ENCODE measurements at places on chromosomes 2 and 18.
A peak's percentile ranks its signal among the peaks of the same experiment; 100 is the strongest.

DNA sequence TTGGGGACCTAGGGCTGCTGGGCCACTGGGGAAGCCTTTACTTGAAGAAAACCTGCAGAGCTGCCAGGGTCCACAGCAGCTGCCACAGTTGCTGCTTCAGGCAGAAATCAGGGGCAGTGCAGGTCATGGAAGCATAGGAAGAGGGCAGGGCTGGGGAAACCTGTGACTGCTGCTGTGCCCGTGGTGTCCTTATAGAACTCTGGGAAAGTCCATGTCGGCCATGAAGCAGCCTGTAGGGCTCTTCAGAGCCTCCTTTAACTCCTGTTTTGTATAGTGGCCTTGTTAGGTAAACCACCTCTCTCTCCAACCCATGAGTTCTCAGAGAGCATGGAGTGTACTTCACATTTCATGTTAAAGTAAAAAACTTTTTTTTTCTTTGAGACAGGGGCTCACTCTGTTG, 62.1 kb downstream of the SMAD4 start:
- DNase-seq: no peak

DNA sequence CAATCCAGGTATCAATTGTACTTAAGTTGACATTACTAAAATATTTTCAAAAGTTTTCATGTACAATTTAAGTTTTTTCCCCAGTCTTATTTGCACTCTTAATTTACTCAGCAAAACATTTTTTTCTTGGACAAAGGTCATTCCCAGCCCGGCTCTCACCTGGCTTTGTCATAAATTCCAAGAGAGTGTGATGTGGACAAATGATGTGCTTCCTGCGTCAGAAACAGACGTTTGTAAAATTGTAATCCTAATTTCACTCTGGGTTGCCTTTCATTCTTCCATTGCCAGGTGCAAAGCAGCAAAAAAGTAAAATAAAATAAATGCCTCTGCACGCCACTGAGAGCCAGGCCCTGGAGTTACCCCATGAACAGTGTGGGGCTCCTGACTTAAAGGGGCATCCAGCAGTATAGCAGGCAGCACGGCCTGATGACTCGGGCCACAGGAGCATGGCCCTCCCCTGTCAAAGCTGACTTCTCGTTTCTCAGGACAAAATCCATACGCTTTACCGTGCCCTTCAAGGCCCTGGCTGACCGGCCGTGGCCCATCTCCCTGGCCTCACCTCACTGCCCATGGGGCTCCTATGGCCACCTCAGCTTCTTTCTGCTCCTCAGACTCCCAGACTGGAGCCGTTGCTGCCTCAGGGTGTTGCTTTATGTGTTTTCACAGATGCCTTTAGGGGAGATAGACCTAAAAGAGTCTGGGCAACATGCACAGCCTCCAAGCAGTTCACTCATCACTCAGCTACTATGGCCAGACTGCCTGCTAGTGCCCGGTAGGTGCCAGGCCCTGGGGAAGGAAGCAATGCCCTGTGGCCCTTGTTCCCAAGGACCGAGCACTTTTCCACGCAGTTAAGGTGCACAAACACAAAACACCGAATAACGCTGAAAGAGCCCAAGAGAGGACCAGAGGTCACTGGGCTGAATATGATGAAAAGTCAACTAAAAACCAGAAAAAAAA, 7.6 kb upstream of the TMEM185B start:
- no peak for DNase-seq

- DNase-seq: no peak
Observed at GRCh38 chr18:26421931-26422330, 126.4 kb downstream of the KCTD1 start.

DNA sequence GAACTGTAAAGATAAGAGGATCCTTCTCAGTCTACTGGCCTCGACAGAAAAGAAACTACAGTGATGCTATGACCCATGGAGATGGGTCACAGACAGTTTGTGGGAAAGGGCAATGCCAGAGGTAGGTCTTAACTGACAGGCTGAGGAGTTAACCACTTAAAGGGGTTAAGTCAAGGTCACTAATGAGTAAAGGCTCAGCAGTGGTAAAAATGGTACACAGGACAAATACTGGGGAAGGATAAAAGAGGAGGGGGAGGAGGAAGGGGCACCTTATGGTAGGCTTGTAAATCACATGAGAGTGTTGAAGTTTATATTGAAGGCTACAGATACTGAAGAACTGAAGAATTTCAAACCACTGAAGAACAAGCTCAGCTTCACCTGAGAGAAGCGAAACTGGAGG, 9.9 kb downstream of the IER3IP1 start:
- no peak for DNase-seq

- DNase-seq: peak; percentile 39
Observed at GRCh38 chr2:11582862-11583752, 49.3 kb downstream of the GREB1 start.

GRCh38 chr2:86513948-86514660, 49.1 kb downstream of the CHMP3 start:
- no peak for DNase-seq

DNA sequence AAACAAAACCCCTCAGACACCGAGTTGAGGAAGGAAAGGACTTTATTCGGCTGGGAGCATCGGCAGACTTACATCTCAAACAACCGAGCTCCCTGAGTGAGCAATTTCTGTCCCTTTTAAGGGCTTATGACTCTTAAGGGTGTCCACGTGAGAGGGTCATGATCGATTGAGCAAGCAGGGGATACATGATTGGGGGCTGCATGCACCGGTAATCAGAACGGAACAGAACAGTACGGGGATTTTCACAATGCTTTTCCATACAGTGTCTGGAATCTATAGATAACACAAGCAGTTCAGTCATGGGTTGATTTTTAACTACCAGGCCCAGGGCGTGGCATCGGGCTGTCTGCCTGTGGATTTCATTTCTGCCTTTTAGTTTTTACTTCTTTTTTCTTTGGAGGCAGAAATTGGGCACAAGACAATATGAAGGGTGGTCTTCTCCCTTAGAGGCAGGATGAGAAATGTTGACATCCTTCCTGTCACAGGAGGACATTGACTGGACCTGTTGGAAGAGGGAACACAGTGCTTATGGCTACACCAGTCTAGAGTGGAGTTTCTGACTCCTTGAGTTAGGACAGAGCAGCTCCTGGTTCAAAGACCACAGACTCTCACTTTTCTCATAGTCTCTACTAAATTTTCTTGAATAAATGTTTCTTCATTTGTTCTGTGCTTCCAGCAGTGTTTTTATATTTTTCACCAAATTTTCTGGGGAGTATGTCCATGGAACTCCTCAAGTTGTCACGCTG, 35.8 kb downstream of the SPOPL start:
- DNase-seq: no peak

DNA sequence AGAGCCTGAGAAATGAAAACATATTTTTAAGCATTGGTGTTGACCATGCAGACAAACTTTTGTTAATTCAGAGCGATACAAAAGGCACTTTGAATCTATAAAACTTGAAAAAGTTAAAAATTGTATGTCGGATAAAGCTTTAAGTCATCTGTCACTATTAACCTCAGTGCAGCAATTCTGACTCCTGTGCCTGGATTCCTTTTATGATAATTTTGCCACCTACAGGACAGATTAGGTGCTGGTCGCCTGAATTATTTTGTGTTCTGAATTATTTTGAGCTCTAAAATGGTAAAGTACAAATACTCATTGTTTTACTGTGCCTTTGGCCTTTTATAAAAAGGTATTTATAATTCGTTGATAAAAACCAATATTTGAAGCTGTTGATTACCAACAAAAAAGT, 19.4 kb upstream of the RNF138 start:
- no peak for DNase-seq

DNA sequence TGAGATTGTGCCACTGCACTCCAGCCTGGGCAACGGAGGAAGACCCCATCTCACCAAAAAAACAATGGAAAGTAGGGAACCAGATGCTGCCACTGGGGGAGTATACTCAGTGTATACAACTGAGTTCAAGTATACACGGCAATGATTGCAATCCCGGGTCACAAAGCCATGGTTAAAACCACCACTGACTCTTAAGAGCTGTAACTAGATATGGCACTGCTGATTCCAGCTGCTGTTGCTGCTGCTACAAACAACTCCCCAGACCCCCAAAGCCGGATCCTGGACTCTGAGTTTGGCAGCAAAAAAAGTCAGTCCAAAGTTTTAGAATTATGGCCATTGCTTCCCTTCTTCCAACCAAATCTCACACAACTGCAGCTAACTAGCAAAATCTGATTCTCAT, 43.7 kb upstream of the COX7A2L start:
- no peak for DNase-seq

GRCh38 chr2:155663265-155663664, 669.3 kb downstream of the NR4A2 start:
- no peak for DNase-seq

DNA sequence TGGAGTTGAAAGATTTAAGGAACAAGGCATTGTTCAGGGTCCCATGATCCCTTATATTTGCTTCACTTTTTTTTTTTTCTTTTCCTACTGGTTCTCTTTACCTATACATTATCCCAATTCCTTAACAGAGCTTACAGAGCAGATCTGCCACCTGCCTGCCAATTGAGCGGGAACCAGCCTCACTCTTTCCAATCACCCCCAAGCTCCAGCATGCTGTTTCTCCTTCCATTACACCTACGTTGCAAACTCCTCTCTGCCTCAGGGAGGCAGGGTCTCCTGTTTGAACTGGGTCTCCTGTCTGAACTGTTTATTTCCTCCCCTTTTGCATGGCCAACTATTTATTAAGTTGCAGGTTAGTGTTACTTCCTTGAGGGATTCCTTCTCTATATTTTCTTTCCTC, 77.2 kb upstream of the SLC38A11 start:
- DNase-seq: no peak

GRCh38 chr2:62313449-62314227, 117.7 kb downstream of the B3GNT2 start:
- DNase-seq: no peak

DNA sequence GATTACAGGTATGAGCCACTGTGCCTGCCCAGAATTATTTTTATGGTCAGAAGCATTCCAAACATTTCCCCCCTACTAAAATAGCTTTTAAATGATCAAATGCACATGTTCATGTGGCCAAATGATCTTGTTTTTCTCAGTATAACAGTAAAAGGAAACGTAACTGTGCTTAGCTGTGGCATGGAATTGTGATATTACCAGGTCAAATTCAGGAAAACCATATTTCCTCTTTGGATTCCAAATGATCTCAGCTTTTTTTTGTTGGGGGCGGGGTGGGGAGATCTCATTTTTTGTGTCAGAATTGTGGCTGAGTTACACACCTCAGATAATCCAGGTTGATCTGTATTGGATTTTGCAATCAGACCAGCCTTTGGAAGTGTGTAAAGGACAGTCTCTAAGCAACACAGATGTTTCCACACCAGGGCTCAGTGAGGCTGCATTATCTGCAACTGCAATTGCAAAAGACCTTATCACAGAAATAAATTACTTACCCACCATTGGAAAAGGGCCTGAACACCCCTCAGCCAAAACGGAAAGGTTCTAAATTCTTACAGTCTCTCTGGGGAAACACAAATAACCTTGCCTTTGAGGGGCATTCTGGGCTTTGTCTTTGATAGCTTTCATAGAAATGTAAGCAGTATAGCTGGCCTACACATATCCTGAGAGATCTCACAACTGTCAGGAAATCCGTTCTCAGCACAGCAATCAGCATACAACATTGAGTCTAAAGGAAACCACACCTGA, 8.4 kb downstream of the CASP10 start:
- DNase-seq: no peak

DNA sequence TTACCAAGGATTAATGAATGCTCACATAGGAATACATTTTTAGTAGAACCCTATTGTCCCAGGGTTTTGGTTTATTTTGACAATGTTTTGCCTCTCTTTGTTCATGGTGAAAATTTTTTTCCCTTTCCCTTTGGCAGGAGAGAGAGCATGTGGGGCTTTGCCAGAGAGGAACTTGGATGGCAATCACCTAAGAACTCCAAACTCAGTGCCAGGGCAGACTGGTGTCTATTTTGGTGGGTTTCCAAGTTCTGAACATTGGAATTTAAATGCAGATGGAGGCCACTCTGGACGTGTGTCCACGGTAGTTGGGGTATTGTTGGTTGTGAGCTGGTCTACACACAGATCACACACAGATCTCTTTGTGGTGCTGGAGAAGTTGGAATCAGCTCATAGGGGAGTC, 2091.1 kb upstream of the PIK3C3 start:
- DNase-seq: no peak

DNA sequence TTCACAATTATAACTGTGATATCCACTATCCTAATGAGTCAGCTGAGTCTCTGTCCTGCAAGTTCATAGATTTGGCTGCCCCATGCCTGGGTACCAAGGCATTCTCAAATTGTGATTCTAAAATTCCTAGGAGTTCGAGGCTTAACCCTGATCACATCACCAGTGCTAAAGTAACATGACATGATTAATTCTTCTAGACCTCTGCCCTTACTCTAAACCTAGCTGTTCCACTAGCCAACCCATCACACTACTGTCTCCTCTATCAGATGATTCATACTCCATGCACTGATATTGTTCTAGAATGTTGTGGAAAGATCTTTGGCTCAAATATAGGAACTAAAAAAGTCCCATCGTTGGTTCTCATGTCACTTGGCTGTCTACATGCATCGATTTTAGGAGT, 487.6 kb downstream of the PIK3C3 start:
- DNase-seq: no peak

DNA sequence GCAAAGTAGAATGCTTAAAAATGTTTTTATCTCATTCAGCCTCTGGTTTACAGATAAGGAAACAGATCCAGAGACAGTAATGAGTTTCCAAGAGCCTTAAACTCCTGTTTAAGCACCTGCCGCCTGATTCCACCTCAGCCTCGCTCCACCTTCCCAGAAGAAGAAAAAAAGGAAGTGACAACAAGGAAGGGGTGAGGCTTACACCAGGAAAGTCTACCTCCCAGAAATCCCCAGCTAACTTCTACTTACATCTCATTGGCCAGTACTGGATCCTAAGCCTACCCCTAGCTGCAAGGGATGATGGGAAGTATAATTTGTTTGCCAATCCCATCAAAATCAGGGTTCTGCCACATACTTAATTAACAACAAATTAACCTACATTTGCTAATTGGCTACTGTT, 15.3 kb upstream of the ARID5A start:
- no peak for DNase-seq

DNA sequence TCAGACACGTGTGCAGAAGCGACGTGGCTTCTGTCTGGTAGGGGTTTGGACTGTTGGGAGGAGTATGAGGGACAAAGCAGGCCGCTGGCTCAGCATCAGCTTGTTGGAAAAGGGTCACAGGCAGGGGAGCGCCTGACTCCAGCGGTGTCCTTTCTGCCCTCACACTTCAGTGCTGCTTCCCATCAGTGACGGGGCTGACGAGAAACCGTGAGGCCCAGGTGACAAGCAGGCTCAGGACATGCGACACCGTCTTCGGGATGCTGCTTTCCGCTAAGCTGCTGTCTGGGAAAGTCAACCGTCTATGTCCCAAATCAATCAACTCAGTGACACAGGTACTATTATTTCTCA, 90.5 kb downstream of the USP40 start:
- no peak for DNase-seq
